ENCODE measurements at places on chromosomes 6 and 20.

GRCh38 chr6:121573481-121573880 is 138.0 kb downstream of the GJA1 start:
- DNase-seq, result no peak

DNA sequence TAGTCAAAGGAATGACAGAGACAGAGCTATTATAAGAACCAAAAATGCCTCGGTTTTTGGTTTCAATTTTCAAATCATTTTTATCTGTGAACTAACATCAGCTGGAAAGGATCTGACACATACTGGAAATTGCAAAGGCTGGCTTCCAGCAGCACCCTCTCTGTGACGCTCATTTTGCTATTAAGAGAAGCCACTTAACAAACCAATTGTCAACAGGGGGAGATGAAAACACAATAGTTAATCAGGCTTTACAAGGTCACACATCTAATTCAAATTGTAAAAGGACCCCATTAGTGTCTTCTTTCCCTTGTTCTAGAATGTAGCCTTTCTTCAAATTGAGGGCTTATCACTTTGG is 160.5 kb downstream of the TFAP2B start:
- DNase-seq, result no peak

DNA sequence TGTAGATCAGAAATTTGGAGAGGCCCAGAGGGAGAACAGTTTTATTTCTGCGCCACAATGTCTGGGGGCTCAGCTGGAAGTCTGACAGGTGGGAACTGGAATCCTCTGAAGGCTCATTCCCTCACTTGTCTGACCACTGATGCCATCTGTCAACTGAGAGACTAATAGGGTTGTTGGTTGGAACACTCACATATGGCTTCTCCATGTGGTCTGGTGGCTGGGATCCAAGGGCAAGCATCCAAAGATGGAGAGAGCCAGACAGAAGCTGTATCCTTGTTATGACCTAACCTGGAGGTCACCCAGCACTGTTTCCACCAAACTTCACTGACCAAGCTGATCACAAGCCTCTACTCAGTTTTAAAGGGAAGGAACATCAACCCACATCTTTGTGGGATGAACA is 117.9 kb upstream of the AKAP12 start:
- no peak for DNase-seq

- no peak for DNase-seq
Measured at GRCh38 chr20:3820901-3821727, 767 bp downstream of the AP5S1 start.

DNA sequence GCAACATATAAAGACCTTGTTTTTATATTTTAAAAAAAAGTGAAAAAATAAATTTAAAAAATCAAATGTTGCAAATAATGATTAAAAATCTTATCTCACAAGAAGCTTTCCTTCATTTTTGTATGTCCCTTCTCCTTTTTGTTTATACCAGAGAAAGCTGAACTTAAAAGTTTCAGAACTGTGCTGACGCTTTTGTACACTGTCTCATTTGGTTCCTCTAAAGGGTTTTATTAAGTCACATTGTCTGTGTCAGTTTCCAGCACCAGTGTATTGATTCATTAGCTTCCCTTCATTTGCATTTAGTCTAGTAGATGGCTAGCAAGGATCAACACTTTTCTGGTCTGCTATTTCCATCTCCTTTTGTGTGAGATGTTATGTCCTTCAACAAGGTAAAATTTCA is 6.7 kb downstream of the PCED1A start:
- no peak for DNase-seq

- no peak for DNase-seq
Measured at GRCh38 chr20:37490663-37491350, 30.2 kb upstream of the NNAT start.

DNA sequence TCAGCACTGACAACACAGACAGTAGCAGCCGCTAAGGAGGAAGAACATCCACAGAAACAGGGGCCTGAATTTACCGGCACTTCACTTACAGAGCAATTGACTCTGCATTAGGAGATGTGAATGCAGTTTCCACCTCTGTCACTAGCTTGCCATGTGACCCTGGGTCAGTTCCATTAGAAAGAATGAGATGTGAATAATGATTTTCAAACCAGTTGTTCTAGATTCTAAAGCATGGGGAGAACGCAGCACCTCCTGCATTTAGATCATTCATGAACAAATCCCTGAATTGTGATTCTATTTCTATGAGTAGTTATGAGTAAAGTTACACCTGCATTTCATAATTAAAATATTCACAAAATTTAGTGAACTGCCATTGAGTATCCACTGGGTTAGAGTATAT is 197.3 kb upstream of the EXOC2 start:
- no peak for DNase-seq

- DNase-seq, result no peak
Measured at GRCh38 chr20:7387638-7388193, 552.5 kb downstream of the HAO1 start.

GRCh38 chr6:136319732-136320131 is 30.1 kb upstream of the BCLAF1 start:
- no peak for DNase-seq

- DNase-seq, result no peak
Measured at GRCh38 chr6:28506807-28507475, 8.7 kb downstream of the GPX6 start.

- no peak for DNase-seq
Measured at GRCh38 chr6:124854338-124854922, 107.8 kb upstream of the RNF217 start.

GRCh38 chr6:139336488-139336887 is 38.0 kb downstream of the CITED2 start:
- DNase-seq, result no peak

- DNase-seq, result peak; percentile 80
Measured at GRCh38 chr6:73309785-73310502, 44.1 kb downstream of the DPPA5 start.

DNA sequence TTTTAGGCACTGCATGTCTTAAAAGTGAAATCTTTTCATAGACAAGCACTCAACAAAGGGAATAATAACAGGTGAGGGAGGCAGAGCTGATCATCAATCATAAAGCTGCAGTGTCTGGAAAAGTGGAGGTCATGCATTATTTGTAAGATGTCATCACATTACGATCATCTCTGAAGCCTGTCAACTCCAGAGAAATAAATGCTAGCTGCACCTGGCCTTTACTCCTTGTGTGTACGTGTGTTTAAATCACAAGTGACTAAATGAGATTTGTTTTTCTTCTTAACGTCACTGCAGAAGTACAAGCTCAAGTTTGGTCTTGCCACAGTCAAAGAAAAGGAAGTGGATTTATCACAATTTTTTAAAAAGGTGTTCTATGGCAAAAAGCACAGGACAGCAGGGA is 275.5 kb upstream of the SGK1 start:
- no peak for DNase-seq

GRCh38 chr6:27838945-27839625 is 73.1 kb downstream of the OR2B2 start:
- DNase-seq, result peak; percentile 26

DNA sequence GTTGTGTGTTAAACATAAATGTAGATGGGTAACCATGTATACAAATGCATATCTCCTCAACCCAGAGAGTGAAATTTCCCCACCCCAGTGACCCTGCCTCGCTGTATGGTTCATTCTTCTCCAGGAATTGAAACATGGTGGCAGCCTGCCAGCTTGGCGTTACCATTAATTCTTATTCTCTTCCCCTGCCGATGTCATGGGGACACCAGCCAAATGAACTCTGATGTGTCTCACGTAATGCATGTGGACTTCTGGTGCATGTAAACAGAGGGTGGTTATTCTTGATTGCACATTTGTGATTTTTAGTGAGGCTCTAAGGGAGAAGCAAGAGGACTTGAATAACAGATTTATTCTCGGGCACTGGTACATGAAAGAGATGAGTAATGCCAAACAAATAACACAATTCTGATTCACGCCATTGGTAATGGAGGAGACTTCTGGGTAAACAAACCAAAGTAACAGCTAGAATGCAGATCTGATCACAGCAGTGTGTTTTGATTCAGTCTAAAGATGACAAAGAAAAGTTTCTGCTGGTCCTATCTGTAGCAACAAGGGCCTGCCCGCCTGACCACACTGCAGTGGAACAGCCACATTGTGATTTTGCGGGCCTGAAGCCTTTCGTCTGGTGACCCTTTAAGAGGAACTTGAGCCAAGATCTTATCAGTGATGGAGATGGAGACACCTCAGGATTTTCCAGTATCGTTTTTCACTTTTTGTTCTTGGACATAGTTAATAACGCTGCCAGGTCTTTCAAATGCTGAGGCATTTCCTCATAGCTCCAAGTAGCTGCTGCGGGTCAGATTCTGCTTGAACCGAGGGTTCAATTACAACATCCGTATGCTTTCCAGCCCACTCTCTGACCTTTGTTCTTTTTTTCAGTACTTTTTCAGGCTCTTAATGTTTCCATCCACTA is 171.8 kb upstream of the AKAP12 start:
- no peak for DNase-seq

- no peak for DNase-seq
Measured at GRCh38 chr20:58271606-58272351, 37.7 kb upstream of the RAB22A start.

DNA sequence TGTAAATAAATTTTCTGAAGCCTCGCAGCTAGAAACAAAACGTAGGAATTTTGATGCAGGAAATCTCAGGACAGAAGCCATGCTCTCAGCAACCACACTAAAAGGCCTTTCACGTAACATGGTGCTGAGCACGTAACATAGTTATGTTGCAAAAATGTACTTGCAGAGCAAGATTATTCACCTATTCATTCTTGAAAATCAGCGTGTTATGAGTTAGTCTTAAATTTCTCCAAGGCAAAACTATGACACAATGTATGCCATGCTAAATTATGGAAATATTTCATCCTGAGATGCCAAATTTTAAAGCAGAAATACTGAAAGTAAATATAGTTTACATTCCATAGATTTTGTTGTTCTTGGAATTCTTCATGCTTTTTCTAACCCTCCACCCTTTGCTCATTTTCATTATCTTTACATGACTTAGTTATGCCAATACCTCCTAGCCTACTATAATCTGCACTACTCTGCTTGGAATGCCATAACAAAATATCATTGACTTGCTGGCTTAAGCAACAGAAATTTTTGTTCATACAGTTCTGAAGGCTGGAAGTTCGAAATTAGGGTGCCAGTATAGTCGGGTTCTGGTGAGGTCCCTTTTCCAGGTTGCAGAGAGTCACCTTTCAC is 179.8 kb upstream of the BMP5 start:
- no peak for DNase-seq

DNA sequence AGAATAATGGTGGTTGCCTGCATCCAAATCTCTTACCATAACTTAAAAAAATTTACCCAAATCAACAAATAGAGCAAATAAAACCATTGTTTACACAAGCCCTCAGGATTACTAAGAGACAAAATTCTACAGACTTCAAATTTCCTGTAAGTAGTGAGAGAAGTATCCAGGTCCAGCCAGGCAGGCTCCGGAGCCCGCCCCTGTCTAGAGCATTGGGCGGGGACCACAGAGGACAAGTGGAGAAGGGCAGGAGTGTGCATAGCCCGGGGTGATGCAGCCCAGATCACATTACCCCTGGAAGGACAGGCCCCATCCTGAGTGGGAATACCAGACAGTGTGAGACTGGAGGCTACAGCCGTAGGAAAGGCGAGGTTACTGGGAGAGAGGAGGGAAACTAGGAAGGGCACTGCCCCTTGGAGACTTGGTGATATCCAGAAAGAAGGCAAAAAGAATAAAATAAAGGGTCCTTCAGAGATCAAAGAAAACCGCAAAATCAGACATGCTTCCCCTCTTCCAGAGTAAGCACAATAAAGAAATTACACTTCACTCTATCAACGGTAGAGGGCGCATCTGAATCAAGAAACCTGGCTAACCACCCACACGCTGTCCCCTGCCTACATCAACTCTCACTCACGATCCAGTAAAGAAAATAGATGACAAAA is 26.6 kb downstream of the RIN2 start:
- DNase-seq, result peak; percentile 72

DNA sequence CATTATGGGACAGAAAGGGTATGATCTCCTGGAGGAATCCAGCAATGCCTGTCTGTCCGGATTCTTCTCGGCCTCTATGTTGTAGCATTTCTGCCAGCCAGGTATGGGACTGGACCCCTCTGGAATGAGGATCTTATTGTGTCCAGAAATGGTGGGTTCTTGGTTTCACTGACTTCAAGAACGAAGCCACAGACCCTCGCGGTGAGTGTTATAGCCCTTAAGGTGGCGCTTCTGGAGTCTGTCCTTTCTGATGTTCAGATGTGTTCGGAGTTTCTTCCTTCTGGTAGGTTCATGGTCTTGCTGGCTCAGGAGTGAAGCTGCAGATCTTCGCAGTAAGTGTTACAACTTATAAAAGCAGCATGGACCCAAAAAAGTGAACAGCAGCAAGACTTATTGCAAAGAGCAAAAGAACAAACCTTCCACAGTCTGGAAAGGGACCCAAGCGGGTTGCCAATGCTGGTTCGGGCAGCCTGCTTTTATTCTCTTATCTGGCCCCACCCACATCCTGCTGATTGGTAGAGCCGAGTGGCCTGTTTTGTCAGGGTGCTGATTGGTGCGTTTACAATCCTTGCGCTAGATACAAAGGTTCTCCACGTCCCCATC is 62.3 kb upstream of the IER3 start:
- no peak for DNase-seq

DNA sequence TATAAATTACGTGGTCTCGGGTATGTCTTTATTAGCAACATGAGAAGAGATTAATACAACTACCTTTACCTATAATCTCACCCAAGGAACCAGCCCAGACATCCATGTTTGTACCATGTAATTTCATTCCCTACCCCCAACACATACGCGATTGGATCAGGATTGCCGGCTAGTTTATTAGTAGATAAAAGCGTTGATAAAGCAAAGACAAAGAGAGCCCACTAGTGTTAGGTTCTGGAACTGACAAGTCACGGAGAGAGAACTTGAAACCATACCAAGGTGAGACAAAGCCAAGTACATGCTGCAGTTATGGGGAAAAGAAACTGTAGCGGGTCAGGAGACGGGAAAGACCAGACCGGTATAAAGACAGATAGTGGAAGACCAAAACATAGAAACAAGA is 37.4 kb upstream of the FAM135A start:
- no peak for DNase-seq

GRCh38 chr20:52441710-52442109 is 250.1 kb upstream of the ZFP64 start:
- DNase-seq, result no peak

DNA sequence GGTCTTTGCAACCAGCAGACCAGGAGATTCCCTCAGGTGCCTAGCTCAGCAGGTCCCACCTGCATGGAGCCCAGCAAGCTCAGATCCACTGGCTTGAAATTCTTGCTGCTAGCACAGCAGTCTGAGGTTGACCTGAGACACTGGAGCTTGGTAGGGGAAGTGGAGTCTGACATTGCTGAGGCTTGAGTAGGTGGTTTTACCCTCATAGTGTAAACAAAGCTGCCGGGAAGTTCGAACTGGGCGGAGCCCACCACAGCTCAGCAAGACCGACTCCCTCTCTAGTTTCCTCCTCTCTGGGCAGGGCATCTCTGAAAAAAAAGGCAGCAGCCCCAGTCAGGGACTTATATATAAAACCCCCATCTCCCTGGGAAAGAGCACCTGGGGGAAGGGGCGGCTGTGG is 34.3 kb downstream of the PRSS35 start:
- DNase-seq, result no peak

Data from Kasumi-1 (cell line).